ENCODE measurements at places on chromosomes 1 and 21.

GRCh38 chr1:153543736-153544135, 1.9 kb downstream of the S100A4 start:
- DNase-seq, result no peak

DNA sequence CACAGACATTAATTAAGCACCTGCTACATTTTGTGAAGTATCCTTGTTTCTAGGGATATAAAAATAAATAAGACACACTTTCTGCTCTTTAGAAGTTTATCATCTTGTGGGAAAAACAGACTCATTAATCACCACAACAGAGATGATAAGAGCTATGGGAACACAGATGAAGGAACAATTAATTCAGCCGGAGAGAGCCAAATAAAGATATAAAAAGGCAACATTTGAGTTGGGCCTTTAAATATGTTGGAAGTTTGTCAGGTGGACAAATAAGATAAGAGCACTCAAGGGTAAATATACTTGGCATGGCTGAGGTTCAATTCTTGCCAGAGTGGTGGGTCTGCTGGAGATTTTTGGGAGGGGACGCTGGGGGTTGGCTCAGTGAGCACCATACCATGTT, 34.2 kb upstream of the VTCN1 start:
- DNase-seq, result no peak

- no peak for DNase-seq
These were observed 101.1 kb upstream of the JUN start for GRCh38 chr1:58884706-58885661.

- DNase-seq, result no peak
These were observed 3.2 kb downstream of the FCRL2 start for GRCh38 chr1:157773493-157774350.

GRCh38 chr1:94345148-94345721, 73.0 kb upstream of the ABCD3 start:
- DNase-seq, result no peak
